ENCODE measurements at places on chromosomes 16 and 17.

DNA sequence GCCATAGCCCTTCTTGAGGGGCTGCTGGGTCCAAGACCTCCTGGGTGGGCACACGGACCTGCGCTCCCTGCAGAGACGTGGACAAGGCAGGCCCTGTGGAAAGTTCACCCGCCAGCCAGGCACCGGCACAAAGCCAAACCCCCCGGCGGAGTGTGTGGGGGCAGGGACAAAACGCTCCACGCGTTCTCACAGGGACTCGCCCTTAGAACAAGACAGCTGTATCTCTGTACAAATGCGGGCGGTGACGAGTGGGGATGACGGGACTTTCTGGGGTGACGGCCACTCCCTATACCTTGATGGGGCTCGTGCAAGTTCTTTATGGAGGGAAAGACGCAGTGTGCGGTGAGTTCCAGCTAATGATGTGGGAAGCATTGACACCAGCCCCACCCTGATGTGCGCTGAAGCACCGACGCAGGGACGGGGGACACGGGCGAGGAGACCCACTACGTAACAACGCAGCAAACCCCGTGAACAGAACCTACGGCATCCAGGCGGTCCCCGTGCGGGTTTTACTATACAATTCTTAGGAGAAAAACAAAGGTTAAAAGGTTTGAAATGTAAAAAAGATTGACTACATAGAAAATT lies 49.4 kb downstream of the LMF1 start:
- DNase-seq: no peak

DNA sequence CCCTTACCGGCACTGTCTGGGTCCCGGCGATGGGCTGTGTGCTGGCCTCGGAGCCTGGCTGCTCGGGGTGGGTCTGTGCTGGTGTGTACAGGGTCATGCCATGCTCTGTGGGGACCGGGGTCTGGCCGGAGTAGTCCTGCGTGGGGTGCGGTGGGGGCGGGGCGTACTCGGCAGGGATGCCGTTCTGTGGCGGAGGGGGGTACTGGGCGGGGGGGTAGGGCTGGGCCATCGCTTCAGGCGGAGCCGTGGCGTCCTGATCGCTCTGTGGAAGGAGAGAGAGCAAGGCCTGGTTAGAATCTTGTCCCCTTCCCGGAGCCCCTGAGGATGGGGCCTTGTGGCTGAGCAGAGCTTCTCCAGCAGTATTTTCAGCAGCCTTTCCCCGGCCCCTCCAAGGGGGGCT lies 40.9 kb downstream of the ENGASE start:
- no peak for DNase-seq

GRCh38 chr16:54289242-54289944 lies 2.8 kb upstream of the IRX3 start:
- peak; percentile 62 for DNase-seq

DNA sequence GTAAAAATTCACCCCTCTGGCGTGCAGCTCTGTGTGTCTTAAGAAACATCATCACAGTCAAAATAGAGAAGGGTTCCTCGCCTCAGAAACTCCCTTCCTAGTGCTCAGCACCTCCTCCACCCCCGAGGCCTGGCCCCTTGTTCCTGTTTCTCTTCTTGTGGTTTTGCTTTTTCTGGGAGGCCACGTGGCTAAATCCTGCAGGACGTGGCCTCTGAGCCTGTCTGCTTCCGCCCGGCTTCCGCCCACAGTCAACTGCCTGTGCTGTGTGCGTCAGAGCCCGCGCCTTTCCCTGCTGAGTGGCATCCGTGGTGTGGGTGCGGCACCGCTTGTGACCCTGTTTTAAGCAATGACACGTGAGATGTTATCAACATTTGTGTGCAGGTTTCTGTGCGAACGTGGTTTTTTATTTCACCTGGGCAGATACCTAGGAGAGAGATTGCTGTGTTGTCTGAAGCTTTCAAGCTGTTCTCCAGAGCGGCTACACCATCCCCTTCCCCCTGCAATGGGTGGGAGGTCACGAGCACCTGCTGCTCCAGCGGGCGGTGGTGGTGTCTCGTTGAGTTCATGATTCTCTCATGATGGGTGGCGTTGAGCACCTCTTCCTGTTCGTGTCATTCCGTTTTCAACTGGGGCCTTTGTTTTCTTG lies 21.7 kb downstream of the ACSF3 start:
- DNase-seq: peak; percentile 13

DNA sequence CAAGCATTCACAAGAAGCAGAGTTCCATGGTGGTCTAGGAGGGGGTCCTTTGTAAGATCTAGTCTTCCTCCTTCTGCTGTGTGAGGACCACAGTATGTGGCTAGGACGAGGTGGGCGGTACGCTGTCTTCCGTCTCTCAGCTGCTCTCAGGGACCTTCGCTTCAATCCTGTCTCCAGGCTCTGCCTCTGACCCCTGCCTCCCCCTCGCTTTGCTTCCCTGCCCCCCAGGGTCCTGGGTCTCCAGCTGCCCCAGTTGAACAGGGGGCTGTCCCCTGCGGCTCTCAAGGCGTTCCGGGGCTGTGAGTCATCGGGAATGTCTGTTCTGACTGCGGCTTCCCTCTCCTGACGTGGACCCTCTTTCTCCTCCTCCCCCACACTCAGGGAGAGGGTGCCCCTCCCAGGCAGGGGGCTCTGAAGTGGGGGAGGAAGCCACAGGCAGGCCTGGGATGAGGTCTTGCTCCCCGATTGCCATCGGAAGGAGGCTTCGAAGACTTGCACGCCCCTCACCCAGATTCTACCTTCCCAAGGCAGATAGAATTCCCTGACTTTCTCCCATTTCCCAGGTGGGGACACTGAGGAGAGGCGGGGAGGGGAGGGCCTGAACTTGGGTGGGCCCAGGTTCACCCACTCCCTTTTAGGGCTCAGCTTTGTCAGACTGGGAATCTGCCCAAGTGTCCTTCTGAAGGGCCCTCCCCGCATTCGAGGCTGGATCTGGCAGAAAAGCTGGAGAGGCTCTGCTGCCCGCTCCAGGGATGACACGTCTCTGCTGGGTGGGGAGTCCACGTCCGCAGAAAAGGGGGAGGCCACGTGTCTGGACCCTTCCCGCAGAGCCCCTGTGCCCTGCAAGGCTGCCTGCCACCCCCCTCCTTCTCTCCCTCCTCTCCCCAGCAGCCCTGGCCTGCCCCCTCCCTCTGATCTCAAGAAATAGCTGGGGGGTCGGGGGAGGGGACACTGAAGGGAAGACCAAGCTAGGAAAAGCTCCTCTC lies 9.1 kb upstream of the COL1A1 start:
- DNase-seq: peak; percentile 66

DNA sequence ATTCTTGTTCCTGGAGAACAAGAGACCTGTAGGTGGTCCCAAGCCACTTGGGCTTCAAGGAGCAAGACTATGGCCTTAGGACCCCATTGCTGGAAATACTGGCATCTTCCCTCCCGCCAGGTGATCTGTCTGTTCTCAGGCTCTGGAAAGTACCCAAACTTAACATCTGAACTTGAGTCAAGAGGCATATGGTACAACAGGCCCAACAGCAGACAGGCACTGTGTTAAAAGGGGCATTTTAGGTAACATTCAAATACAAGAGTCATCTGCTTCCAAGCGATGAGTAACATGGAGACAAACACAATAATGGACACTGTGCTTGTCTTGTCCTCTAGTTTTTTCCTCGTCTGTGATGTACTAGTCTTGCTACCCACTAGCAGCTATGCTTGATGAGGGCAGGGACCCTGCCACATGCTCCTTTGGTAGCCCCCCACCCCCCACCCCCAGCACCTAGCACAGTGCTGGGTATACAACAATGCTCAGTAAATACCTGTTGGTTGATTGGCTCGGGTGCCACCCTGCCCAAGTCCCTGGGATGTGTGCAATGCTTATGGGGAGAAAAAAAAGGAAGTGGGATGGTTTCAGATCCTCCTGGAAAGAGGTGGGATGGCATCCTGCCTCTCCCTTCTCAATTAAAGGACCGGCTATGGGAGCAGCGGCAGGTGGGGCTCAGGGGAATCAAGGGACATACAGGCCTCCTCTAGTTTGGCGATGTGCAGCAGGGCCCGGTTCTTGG lies 19.4 kb downstream of the CSF3 start:
- no peak for DNase-seq

- peak; percentile 86 for DNase-seq
These were observed 309.4 kb downstream of the SEC14L1 start for GRCh38 chr17:77449908-77450741.

- DNase-seq: peak; percentile 86
These were observed 206.2 kb downstream of the PRKCB start for GRCh38 chr16:24041834-24042631.

- DNase-seq: no peak
These were observed 12.0 kb downstream of the MYO18A start for GRCh38 chr17:29168079-29168758.

DNA sequence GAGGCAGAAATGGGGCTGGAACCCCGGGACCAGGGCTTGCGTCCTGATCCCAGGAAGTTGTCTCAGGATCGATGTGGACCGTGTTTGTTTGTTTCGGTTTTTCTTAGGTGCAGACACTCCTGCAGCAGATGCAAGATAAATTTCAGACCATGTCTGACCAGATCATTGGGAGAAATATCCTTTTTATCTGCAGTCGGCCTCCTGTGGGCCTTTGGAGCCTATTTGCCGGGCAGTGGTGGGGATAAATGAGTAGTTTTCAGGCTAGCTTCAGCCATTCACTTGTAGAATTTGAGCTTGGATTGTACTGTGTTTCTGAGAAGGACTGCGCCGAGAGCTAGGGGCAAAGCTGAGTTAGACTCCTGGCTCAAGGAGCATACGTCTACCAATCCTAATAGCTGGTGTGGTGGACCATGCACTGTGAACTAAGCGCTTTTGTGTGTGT lies 816 bp downstream of the HSBP1 start:
- no peak for DNase-seq

GRCh38 chr17:48393283-48393682 lies 36.7 kb downstream of the SKAP1 start:
- DNase-seq: no peak

DNA sequence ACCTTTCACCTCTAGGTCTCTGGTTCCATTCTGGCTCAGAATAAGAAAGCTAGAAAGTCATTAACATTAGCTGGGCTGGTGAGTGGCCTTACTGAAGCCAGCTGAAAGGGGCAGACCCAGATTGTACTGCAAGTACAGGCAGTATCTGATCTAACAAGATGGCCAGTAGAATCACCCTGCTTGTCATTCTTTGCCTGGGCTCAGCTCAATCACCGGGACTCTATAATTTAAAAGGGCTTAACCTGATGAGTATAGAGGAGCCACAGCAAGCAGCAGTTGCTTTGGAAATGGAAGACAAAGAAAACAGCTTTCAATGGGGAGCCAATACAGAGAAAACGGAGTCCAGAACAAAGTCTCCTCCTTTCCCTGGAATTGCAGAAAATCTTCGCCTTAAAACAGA lies 13.6 kb downstream of the CDH8 start:
- no peak for DNase-seq

GRCh38 chr17:47733047-47733673 lies at the start of gene TBX21:
TSS of gene TBX21 (plus strand) at chr17:47733236. CDS start at chr17:47733455, 219 bp downstream.
- peak; percentile 81 for DNase-seq

DNA sequence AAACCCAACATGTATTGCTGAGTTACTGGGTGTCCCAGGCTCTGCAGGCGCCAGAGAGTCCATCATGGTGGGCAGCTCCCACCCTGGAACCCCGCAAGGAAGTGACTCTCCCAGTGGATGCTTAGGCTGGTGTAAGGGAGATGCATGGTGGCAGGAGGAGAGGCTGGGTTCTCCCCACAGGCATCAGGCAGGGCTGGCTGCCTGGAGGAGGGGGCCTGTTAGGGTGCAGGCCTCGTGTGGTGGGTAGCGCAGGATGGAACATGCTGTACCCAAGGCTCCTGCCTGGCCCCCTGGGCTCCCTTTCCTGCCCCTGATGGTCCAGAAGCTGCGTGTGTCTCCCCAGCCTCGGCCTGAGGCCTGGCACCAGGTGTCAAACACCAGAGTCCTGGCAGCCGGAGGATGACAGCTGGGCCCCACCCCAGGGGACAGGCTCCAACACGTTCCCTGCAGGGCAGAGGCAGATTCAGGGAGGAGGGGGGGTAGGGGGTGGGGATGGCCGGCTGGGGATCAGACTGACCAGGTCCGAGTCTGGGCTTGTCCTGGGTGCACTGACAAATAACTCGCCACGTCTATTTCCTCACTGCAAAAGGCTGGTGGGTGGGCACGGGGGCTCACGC lies 40.2 kb upstream of the CIBAR2 start:
- DNase-seq: peak; percentile 78

- DNase-seq: no peak
These were observed 172.7 kb downstream of the TANC2 start for GRCh38 chr17:63138713-63139112.

DNA sequence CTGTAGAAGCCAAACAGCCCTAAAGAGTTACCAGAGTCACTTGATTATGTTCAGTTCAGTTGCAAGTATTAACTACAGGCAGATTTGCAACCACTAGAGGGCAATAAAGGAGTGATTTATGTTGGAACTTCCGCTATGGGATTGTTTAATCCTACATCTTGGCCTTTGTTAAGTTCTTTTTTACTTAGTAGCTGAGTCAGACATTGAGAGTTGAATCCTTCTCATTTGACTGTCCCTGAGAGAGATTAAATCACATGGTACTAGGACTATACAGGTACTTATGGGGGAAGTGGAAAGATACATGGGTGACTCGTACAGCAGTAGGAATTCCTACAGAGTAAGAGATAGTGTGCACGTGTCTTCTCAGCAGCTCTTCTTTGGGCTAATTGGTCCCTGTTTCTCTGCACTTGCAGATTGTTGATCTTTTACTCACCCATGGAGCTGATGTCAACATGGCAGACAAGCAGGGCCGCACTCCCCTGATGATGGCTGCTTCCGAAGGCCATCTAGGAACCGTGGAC lies 40.3 kb downstream of the CYB561 start:
- no peak for DNase-seq

DNA sequence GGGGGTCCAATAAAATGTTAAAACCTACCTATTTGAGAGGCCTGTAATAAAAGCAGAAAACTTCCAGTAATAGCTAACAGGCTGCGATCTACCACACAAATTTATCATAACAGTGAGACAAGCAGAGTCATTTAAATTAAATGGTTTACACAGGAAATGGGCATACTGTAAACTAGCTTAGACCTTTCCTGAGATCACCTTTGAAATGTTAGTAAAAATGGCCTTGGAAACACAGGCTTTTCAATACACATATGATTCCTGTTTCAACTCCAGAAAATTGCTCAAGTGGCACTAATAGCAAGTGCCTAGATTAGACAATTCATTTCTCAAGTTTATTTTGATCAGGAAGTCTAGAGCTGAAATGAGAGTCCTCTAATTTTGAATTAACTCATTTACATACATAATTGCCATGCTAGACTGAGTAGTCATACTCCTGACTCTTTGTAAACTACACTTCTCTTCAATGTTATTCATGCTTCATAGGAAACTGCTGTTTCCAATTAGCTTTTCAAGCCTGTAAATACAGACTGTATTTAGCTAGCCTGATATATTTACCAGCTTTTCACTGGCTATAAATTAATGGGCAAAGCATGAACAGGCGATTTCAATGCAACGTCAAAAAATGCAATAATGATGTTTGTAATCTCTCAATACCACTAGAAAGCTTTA lies 43.3 kb downstream of the PARN start:
- no peak for DNase-seq
